ENCODE measurements at places on chromosomes 4 and X.
A peak's percentile ranks its signal among the peaks of the same experiment; 100 is the strongest.

GRCh38 chrX:9724711-9725110 is 40.9 kb downstream of the GPR143 start:
- DNase-seq: no peak

DNA sequence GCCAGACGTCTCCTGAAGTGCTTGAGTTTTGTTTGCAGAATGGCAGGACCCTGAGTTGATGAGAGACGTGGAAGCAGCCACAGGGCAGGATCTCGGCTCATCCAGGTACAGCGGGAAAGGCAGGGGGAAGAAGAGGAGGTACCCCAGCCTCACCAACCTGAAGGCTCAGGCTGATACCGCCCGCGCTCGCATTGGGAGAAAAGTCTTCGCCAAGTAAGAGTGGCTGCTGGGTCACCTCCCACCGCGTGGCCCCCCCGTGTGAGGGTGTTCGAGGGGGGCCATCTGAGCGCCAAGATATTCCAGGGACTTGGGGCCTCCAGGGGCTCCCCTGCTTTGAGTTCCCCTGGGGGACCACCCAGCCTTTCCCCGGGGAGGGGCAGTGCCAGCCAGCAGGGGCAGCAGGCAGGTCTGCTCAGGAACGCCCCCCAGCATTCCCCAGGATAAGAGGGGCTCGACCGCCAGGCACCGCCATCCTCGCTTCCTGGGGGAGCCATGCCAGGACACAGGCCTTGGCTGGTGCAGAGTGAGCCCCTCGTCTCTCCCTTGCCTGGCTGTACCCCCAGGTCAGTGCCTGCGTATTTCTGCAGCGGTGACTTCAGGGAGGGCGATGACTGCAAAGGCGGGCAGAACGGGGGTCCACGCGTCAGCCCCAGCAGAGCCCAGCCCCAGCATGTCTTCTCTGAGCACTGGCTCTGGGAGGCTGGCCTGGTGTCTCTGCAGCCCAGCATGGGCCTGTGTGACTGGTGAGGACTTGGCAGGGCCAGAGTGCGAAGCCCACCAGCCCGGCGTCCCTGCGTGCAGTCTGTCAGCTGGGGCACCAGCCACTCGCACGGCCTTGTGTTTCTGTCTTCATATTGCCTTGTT is 22.3 kb downstream of the NKX1-1 start:
- DNase-seq: no peak

DNA sequence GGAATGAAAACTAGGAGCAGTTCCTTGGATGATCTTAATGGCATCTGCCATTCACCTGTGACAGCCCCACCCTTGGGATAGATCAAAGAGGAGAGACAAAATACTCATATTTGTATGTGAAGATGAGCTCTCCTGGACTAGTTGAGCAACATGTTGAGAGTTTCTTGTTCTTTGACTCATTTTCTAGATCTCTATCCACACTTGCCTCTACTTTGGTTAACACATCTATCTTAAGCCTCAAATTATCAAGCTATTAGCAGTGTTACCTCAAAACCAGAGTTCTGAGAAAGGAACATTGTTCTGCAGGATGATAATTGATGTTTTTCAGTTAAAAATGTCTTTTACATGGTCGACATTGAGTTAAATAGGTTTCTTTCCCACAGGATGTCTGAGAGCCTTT is 94.2 kb upstream of the TEX13D start:
- DNase-seq: no peak

GRCh38 chr4:139454111-139455045 is at the start of gene RAB33B:
RAB33B (plus strand) TSS chr4:139454121; CDS start chr4:139454196, 75 bp downstream.
- no peak for DNase-seq

DNA sequence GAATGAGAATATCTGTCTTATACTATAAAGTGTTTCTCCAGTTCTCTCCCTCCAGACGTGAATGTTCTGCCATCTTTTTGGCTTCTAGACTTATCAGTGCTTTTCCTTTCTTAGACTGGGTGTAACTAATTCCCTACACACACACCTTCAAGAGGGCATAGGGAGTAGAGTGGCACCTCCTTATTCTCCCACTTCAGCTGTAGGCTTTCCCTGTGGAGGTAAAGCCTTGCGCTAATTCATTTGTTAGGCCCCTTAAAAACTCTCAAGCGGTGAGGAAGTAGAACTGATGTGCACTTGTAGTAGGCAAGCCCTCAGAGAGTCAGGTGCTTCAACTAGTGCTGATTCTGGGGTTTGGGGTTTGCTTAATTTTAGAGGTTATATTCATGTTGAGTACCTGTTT is 10.0 kb downstream of the KLHL2 start:
- no peak for DNase-seq

GRCh38 chrX:101040197-101040596 is 11.7 kb downstream of the TRMT2B start:
- DNase-seq: no peak

- no peak for DNase-seq
These were observed 91.5 kb downstream of the COX18 start for GRCh38 chr4:72977936-72978485.

- no peak for DNase-seq
These were observed 243.4 kb upstream of the PCDH18 start for GRCh38 chr4:137775701-137776100.

DNA sequence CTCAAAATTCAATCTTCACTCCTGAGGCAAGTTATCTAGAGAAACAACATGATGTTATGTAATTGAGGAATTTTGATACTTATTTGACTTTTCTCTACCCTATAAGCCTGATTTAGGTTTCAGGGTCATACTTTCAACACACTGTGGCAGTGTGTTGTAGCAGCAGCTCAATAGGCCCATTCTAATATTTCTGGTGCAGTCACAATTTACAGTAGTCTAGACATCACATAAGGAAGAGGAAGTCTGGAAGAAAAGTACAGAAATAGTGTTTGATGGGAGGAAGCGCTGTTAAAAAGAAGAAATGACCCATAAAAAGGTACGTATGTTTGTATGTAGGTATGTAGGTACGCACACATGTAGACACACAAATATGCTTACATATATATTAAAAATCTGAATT is 194.3 kb downstream of the ARHGAP24 start:
- no peak for DNase-seq

GRCh38 chrX:103376979-103377324 is 614 bp downstream of the BEX3 start:
- peak; percentile 1 for DNase-seq

DNA sequence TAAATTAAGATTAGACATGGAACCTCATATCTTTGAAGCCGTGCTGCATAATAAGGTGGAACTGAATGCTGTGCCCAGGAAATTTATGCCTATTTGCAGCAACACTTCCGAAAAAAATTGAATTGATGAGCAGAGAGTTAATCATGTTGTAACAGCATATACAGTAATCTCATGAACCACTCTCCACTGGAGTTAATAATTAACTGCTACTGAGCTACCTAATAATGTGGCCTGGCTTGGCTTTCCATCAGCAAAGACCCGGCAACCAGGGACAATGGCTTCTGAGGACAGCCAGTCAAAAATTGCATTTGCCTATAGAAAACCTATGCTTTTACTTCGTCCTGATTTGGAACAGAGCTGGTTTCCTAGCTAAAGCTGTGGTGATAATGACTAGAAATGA is 63.8 kb upstream of the GATB start:
- no peak for DNase-seq

Data from hypothalamus (tissue), 51 donors.